ENCODE measurements at places on chromosomes 16 and 17. TPM values are rescaled to one million over a fixed set of nuclear protein-coding genes. Genes with fewer than 3 reads are reported as not detected.

GRCh38 chr17:70772761-70773160, 603.4 kb downstream of the KCNJ2 start:
- no peak for DNase-seq

DNA sequence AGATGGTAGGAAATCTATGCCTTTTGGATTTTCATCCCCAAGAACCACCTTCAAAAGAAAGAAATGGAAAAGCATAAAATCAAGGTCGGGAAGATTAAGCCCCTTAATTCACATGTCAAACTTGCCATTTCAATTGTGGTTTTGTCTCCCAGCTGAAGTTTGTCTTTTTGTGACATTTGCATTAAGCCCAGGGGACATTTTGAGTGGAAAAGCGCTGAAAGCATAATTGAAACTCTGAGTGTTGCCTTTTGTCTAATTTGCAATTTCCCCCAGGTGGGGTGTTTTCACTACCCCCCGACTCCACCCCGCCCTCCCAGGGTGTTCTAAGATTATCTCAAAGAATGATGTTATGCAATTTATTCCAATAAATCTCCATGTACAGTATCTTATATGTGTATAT, 396.2 kb downstream of the CDH13 start:
- DNase-seq: no peak

SETD6 gene
- 16.8 TPM for total RNA-seq

DNA sequence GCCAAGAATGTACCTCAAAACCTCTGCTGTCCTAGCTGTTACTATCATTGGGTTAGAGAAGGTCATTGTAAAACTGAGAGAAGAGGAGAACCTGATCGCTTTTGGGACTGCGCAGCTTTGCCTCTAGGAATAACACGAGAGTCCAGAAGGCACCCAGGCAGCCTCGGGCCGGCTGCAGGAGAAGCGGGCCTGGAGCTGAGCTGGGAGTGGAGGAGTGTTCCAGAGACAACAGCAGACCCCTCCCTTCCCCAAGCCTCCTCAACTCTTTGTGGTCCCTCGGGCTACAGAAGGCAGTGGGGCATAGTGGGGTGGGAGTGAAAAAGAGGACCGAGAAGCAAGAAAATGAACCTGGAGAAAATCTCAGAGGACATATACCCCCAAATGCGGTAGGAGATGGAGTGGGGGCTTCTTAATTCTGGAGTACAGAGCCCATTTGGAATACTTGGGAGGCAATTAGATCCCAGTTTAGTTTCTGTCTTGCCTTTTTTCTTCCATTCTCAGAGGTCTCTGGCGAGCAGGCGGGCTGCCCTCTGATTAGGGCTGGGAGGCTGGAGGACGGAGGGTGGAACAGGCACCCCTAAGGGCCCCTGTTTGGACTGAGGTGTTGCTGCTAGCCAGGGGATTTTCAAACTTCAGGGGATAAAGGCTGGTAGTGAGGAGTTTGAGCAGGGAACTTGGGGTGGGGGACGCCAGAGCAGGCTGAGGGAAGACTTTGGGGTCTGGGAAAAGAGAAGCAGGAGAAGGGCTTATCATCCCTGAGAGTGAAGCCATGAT, 13.3 kb upstream of the HOXB2 start:
- DNase-seq: no peak

GRCh38 chr16:77744141-77744540, 21.8 kb downstream of the NUDT7 start:
- no peak for DNase-seq

GRCh38 chr17:4475463-4475862, 23.2 kb upstream of the SPNS2 start:
- DNase-seq: no peak

NLRC3 gene
- 0.93 TPM for total RNA-seq

GRCh38 chr17:40121181-40122135, at the start of gene MSL1:
Gene MSL1, plus strand, starts transcription at chr17:40121971. Its CDS starts 642 bp downstream, at chr17:40122613.
- DNase-seq: peak; percentile 93

DNA sequence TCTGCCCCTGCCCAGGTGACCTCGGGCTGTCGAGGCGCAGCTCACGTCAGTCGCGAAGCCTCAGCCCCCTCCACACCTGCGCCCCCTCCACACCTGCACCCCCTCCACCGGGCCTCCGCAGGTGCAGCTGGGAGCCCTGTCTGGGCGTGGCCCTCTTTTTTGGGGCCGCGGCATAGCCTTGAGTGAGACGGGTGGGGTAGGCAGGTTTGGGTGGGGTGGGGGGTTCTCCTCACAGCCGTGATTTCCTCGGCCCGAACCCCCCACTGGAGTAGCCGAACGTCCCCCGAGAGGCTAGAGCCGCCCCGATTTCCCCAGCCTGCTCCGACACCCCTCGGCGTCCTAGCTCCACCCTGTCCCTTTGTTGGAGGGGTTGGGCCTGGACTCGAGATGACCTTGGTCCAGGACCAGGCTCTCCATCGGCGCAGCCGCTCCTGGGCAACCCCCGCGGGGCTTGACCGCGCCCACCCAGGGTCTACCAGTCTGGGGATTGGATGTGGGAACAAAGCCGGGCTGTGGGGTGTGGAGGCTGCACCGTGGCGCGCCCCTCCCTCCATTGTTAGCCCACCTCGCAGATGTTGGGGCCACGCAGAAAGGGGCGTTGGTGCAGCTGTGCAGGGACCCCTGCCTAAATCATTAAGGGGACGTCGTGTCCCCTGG, 626 bp downstream of the TUBB3 start:
- no peak for DNase-seq

TEX19 gene
- total RNA-seq: not detected

DNA sequence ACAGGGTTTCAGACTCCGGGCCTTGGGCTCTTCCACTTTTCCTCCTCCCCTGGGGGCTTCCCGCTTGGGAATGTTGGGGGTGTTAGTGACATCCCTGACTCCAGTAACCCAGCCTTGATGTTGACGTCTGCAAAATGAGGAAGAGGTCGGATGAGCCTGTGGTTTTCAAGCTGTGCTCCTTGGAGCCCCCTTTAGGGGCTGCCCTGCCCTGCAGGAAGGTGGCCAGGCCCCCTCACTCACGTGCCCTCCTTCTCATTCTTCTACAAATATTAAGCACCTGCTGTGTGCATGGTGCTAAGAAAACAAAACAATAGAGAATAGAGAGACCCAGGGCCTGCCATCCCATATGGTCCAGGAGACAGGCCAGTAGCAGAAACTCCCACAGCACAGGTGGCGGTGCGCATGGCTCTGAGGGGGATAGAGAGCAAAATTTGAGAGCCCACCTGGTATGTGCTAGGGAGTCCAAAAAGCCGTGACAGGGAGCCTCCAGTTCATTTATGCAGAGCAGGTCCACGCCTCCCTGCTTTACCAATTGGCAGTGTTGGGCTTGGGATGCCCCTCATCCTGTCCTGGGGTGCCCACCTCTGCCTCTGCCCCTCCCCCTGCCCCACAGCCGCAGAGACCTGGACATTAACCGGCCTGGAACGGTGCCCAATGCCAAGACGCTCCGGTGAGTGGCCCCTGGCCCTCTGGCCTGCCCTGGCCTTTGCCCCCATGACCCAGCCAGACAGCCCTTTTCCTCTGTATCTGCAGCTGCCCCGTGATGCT, 7.4 kb downstream of the NDRG4 start:
- DNase-seq: no peak

DNA sequence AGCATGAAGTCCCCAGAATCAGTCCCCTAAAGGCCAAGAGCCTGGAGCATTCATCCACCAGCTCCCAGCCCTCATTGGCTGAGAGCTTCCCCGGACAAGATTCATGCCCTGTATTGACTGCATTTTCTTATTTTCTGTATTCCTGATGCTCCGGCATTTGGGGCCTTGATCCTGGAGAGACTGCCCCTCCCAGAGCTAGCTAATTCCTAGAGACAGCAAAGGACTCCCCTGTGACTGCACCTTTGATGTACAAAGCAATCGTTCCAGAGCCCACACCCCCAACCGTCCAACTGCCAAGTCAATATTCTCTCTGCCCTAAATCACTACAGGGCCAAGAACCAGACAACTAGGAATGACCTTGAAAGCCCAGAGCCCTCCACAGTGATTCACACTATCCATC, 93.4 kb upstream of the CDH5 start:
- DNase-seq: no peak

GRCh38 chr17:83052241-83052564, 27.2 kb upstream of the METRNL start:
- no peak for DNase-seq

- DNase-seq: peak; percentile 100
Measured at GRCh38 chr16:81095953-81096714, at the start of gene GCSH. Gene GCSH, minus strand, starts transcription at chr16:81096395. Its CDS starts 117 bp downstream, at chr16:81096278.

KCTD19 gene
- total RNA-seq: not detected

KRTAP17-1 gene
- not detected for total RNA-seq

ACSM5 gene
- total RNA-seq: 1.6 TPM

GRCh38 chr17:29707212-29707571, 84.5 kb upstream of the CORO6 start:
- no peak for DNase-seq

GRCh38 chr17:1147664-1148063, 32.1 kb downstream of the ABR start:
- DNase-seq: no peak

DNA sequence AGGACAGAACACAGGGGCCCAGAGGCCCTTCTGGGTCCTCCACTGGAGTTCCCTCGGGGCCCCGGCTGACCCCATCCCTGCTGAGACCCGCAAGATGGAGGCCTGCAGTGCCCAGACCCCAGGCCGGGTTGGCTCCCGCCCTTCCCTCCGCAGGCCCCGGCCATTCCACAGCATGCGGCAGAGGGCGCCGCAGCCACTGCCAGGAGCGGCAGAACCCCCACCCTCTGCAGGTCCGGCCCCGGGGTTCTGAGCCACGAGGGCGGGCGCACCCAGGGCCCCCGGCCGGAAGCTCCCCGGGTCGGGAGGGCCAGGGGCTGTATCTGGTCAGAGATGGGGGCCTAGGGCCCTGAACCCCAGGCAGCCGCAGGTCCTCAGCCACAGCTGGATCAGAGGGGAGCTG, 2.4 kb upstream of the PERCC1 start:
- no peak for DNase-seq

Data from left ventricle myocardium inferior (tissue), 1 donor.